Fibroblast of skin of right quadriceps (primary cell): ENCODE measurements at places on chromosomes 12 and 14.

DNA sequence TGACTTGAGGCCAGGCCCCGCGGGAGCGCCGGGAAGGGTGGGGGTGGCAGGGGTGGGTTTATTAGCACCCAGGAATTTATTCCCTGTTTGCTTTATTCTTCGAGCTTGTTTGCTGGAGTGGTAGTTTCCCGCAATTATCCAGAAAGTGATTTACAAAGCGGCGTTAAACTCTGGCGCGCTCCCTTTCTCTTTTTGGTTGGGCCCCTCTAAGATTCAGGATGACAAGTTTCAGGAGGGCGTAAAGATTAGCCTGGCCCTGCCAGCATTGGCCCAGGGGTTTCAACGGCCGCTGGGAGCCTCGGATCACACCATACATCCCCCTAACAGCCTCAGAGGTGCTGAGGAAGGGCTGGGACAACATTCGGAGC, 444 bp upstream of the NKX2-8 start:
- DNase-seq: no peak

DNA sequence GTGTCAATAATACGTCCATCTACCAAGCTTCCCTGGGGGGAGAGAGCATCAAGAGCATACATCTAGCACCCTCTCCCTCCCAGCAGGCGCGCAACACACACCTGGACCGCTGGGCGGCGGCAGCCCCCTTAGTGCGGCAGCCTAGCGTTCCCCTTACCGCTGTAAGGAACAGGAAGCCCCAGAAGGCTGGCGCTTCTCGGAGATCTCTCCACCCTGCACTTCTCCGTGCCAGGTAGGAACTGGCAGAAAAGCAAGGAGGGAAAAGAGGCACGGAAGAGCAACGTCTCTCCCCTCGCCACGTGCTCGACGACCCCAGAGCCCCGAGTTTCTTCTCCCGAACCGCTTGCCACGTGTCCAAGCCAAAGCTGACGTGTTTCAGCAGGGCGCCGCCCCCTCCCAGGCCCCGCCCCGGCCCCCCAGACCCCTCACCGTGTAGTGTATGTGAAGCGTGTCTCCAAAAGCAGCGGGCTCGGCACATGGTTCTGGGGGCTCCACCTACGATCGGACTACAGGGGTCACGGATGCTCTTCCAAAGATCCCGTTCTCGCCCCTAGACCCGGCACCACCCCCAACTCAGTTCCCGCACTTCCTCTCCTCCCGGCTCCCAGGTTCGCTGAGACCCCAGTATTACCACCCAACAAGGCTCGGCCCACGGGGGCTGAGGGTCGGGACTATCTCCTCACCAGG, 532 bp downstream of the FKBP11 start:
- peak; percentile 58 for DNase-seq

DNA sequence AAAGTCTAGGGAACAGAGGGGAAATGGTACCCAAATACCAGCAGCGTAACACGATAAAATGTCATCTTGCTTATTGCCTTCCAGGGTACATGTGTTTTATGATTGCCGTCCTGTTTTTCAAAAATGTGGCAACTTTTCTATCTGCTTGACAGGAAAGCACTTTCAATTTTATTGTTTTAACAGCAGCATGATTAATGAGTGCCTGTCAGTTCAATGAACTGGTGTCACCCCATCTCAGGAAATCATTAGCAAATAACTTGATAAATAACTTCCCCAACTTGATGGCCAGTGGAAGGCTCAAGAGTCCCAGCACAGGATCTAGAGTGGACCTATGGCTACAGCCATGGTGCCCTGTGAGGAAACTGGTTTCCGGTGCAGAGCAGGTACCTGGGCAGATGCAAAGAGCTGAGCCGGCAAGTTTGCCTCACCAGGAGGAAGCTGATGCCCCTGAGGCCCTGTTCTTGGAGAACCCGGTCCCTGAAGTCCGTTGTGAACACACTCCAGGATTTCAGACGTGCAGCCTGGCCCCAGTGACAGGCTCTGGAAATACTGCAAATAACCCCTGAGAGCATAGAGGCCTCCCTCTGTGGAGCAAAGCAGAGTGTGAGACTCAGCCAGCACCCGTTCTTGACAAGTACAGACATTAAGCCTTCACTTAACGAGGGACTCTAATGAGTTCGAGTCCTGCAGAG, 173.5 kb upstream of the SFSWAP start:
- no peak for DNase-seq

DNA sequence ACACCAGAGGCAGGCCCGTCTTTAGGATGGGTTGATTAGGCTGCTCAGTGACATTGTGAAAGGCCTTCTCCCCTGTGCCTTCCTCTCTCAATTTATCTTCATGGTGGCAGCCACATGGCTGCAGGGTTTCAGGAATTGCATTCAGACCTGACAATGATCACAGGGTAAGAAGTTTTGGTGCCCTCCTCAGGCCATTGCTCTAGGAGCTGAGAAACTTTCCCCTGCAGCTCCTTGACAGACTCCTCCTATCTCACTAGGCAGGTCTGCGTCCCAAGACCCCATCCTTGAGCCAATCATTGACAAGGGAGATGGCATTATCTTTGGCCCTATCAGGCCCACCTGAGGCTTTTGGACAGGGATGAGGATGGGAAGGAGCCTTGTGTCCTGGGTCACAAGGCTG, 57.4 kb upstream of the ANO4 start:
- no peak for DNase-seq

DNA sequence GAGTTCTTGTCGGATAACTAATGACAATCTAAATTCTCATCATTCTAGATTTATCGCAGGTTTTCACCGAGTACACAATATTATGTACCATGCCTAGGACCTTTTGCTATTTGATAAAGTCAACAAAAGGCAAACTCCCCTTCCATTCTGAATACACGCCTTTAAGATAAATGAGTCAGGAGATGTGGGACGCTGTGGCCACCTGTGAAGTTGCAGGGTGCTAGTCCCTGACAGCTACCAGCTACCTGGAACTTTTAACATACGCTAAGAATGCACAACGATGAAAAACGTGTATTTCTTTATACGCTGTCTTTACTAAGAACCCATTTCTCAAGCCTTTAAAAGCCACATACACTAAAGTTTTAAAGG, 678 bp downstream of the MDM1 start:
- no peak for DNase-seq

- DNase-seq: no peak
These were observed 1755.7 kb upstream of the SEL1L start for GRCh38 chr14:83289390-83289789.

GRCh38 chr12:64098709-64099354, 123.3 kb downstream of the KICS2 start:
- peak; percentile 60 for DNase-seq

GRCh38 chr12:117404203-117404853, 42.9 kb upstream of the NOS1 start:
- DNase-seq: no peak

GRCh38 chr12:44627387-44628166, 248.5 kb downstream of the NELL2 start:
- no peak for DNase-seq

- peak; percentile 80 for DNase-seq
These were observed 26.0 kb upstream of the PTGR2 start for GRCh38 chr14:73825551-73826188.

DNA sequence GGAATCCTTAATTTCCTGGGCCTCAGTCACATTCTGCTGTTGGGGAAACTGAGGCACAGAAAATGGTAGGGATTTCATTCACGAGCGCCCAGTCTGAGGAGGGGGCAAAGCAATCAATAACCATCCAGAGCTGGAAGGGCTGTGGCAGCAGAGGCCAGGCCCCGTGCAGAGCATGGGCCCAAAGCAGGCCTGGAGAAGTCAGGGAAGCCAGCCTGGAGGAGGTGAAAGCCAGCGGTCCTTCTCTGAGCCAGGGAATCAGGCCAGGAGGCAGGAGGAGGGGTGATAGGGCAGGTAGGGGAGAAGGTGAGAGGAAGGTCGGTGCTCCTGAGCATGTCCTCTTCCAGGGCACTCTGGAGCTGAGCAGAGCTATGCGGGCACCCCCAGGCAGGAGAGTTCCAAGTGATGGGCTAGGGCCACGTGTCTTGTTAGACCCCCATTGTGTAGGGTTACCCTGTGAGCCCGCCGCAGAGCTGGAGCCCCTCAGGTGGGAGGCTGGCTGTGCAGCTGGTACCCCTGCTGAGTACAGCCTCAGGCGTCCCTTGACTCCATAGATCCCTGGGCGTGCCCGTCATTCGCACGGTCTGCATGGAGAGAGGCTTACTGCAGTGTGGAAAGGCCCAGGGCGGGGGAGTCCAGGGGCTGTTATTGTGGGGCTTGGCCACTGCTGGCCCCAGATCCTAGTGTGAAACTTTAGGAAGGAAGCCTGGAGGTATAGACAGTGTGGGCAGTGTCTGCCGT, 4.8 kb downstream of the TNFAIP2 start:
- no peak for DNase-seq

DNA sequence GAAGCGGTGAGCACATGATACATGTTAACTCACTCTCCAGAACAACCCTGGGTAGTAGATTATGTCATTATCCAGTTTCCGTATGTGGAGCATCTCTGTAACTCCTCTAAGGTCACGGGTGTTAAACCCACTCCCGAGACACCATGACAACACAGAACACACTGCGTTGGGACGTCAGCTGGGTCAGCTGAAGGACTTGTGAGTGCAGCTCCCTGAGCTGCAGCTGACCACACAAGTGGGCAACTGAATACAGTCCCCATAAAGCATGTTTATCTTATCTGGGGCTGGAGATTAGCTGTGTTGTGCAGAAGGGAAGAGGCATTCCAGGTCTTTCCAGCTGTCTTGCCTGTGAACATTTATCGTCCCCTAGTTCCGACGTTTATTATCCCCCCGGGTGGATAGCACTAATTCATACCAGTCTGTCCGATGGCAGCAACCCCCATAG, 211.5 kb downstream of the CHST11 start:
- no peak for DNase-seq

- DNase-seq: no peak
These were observed 1.3 kb downstream of the KRT7 start for GRCh38 chr12:52234223-52234810.

DNA sequence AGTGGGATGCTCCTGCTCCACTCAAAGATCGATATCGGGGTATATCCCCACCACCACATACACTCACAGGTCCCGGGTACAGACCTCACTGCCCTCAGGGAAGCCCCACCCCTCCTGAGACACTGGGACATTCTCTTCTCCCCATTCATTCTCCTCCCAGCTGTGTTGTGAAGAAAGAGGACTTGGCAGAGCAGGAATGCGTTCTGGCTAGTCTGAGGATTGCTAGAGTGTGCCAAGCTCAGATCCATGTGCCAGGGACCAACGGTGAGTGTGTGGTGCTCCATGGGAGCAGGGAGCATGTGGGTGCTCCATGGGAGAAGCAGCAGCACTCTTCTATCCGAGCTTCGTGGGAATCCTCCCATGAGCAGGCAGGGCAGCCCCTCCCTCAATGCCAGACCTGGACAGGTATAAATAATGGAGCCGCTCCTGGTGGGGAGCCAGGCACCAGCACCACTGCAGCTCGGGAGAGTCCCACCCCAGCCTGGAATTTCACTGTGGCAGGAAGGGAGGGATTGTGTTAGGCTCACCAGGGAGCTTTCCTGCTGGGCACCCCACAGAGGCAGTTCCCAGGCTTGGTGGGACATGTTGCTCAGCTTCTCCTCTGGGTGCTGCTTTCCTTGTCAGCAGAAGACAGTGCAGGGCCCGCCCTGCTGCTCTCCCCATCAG, 2.3 kb upstream of the KRT5 start:
- DNase-seq: no peak

- DNase-seq: no peak
These were observed 435.3 kb upstream of the TMTC1 start for GRCh38 chr12:30219047-30219446.

DNA sequence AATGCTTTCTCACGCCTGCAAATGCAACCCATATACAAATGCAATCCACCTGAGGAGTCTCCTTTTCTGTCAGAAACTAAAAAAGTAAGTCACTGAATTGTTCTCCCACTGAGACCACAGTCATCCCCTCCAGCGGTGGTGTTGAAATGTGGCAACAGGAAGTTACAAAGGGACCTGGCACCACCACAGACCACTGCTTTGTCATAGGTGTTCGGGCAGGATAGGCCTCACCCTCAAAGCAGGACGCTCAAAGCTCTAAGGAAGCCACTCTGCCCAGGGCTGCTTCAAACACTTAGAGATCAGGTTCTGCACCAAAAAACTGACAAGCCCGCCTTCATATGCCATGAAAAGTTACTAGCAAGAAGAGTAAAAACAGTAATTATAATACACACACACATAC, 11.3 kb downstream of the PHLDA1 start:
- DNase-seq: peak; percentile 73

DNA sequence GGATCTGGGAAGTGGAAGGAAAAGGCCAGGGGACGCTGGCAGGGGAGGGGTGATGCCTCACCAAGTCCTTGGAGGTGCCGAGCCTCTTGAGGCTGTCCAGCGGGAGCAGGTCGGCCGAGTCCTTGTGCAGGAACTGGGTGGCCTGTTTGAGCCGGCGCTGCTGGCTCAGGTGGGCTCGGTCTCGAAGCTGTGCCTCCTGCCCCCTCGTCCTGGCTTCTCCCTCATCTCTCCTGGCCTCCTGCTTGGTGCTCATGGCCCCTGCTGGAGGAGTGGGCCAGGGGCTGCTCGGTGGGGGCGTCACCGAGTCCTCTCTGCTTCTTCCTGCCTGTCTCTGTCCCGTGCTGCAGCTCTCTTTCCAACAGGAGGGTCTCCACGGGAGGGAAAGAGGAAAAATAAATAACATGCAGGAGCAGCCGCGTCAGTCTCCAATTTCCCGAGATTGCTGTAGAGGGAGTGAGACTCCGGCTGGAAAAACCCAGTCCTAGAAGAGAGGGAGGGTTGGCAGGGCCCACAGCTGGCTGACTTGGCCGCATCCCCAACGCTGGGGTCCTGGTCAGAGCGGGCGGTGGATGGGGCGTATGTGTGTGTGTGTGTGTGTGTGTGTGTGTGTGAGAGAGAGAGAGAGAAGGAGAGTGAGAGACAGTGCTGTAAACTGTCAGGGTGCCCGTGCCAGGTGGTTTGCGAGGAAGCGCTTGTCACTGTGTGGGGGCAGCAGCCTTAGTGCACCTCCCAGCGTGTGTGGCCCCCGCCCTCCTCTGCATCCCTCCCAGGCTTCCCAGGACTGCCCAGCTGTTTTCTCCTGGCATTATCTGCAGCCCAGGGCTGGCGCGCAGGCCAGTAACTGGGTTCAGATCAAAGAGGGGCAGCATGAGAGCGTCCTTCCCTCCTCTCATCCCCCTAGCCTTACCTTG, at the start of gene NRIP2:
NRIP2 (minus strand) TSS at position 455 of the 911 bp plus-strand sequence; CDS start at position 403, 52 bp downstream.
- peak; percentile 48 for DNase-seq

- peak; percentile 46 for DNase-seq
These were observed 61.4 kb upstream of the PCED1B start for GRCh38 chr12:47017901-47018475.

DNA sequence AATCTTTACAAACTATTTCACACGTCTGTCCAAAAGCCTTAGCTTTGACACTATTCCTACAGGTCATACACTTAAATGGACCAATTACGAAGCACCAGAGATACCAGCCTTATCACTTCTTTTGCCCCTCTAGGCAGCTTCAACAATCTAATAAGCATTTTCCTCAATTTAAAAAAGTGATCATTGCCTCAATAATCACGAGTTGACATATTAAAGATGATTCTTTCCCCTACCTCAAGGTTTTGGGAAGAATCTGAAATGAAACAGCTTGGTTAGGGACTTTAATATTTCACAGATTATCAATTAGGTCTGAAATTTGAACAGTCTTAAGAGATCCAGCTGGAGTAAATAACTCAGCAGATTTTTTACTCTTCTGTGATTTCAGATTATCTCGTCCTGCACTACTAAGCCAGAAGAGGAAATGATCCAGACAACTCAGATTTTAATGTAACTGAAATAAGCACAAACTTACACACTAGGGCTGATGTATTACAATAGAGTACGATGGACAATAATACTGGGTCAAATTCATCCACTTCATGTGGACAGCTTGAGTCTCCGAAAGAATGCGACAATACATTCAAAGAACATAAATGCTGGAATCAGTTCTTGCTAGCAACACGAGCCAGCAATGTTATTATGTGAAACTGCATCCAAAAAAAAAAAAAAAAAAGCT, 15.9 kb downstream of the UBE2N start:
- no peak for DNase-seq

- peak; percentile 81 for DNase-seq
These were observed 379.9 kb upstream of the PDE3A start for GRCh38 chr12:19988459-19988873.
